Right lobe of liver (tissue), 6 donors: ENCODE measurements at places on chromosomes 13 and 19. TPM values are rescaled to one million over a fixed set of nuclear protein-coding genes. Genes with fewer than 3 reads are reported as not detected.

The LINGO3 gene
- not detected for total RNA-seq

The KIR2DL4 gene
- 0.56 TPM for total RNA-seq

The ZIM2 gene
- not detected for total RNA-seq

The ACTMAP gene
- total RNA-seq = 11.2 TPM

The AMH gene
- total RNA-seq = 0.98 TPM

The ATP8B3 gene
- 4.1 TPM for total RNA-seq

The NXNL1 gene
- not detected for total RNA-seq

The GPR180 gene
- 7.1 TPM for total RNA-seq

The ADAT3 gene
- 2.7 TPM for total RNA-seq

DNA sequence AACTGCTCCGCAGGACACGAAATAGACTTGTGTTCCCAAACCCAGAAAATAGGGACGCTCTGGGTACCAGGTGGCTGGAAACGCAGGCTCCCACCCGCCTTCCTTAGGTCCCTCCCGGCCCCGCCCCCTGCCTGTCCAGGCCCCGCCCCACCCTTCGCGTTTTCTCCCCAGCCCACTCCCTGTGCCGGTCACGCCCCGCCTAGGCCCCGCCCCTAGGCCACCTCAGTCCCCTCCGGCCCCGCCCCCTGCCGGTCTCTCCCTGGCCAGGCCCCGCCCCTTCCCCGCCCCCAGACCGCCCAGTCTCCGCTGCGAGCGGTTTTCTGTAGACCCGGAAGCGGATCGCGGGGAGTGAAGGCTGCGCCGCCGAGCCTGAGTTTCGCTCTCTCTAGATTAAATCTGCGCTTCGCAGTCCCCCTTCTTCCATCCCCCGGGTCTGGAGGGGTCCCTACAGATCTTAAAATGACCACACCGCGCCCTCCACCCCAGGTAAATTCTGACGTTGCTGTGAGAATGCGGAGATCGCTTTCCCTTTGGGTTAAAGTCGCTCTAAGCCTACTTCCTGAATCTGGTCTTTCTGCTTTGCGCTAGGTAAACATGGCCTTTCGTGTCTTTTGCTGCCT is 3.7 kb upstream of the ZNF665 start:
- peak overlapping the region; percentile 84 for H3K4me3 ChIP-seq
- no peaks in the 10 kb centered on the region for H3K4me1 ChIP-seq
- H3K27me3 ChIP-seq = no peaks in the 10 kb centered on the region
- peak overlapping the region; percentile 45 for H3K27ac ChIP-seq
- DNase-seq = peak; percentile 97
- H3K36me3 ChIP-seq = no peaks in the 10 kb centered on the region

DNA sequence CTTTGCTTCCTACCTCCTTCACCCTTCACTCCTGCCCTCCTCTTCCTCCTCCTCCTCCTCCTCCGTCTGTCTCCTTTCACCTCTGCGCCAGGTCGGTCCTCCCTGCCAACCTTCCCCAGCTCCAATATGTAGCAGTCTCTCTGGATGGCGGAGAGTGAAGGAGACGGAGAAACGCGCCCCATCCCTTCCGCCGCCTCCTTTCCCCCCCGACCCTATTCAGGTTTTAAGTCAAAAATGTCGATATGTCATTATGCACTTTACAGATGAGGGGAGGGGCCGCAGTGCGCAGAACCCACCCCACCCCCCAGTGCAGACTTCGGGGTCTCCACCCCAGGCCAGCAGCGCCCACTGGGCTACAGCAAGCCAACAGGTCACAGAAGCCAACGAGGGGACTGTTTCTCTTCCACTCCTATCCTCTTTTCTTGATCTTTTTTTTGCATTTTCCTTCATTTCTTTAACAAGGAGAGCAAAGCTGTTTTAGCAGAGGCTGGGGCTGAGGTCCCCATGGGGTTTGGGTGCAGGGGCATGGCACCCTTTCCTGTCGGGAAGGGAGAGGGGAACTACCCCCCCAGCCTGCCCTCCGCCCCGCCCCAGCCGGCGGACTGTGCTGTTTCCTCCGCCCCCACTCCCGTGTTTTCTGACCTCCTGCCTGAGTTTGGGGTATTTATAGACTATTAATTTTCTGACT is 9.2 kb downstream of the MIDN start:
- H3K4me3 ChIP-seq = no peak overlapping the region
- peaks cover 6% of the 10 kb centered on the region for H3K4me1 ChIP-seq
- peaks cover 26% of the 10 kb centered on the region for H3K36me3 ChIP-seq
- H3K27me3 ChIP-seq = no peaks in the 10 kb centered on the region
- H3K27ac ChIP-seq = peak overlapping the region; percentile 33
- no peak for DNase-seq

DNA sequence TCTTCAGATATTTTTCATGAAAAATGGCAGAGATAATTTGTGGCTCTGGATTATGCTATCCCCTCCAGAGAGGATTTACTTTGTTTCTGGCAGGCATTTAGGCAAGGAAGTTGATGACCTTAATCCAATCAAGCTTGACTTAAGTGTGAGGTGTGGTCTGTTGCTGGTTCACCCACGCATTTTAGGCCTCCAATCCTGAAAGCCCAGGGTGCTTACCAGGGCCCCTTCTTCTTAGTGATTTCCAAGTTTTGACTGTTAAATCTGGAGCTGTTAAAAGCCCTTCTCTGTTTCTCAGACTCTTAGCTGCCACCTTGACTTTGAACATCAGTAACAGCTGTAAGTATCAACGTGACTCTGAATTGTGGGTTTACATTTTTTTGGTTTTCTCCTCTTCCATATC is 161.8 kb downstream of the DNAJC15 start:
- H3K27ac ChIP-seq = no peak overlapping the region
- DNase-seq = no peak
- H3K4me1 ChIP-seq = no peaks in the 10 kb centered on the region
- no peaks in the 10 kb centered on the region for H3K36me3 ChIP-seq
- no peak overlapping the region for H3K4me3 ChIP-seq
- H3K27me3 ChIP-seq = no peaks in the 10 kb centered on the region

- no peak overlapping the region for H3K4me3 ChIP-seq
- no peak overlapping the region for H3K27ac ChIP-seq
- DNase-seq = no peak
- H3K36me3 ChIP-seq = no peaks in the 10 kb centered on the region
These were observed 4.6 kb upstream of the MUC16 start for GRCh38 chr19:9014803-9015202.

GRCh38 chr19:12873891-12874745 is 7.1 kb downstream of the DNASE2 start:
- H3K4me3 ChIP-seq = no peak overlapping the region
- no peak for DNase-seq
- H3K36me3 ChIP-seq = no peaks in the 10 kb centered on the region
- no peaks in the 10 kb centered on the region for H3K27me3 ChIP-seq
- no peaks in the 10 kb centered on the region for H3K4me1 ChIP-seq
- no peak overlapping the region for H3K27ac ChIP-seq

GRCh38 chr19:2629491-2630351 is 72.8 kb downstream of the GNG7 start:
- no peak overlapping the region for H3K4me3 ChIP-seq
- no peaks in the 10 kb centered on the region for H3K27me3 ChIP-seq
- H3K4me1 ChIP-seq = peaks cover 64% of the 10 kb centered on the region
- DNase-seq = peak; percentile 93

DNA sequence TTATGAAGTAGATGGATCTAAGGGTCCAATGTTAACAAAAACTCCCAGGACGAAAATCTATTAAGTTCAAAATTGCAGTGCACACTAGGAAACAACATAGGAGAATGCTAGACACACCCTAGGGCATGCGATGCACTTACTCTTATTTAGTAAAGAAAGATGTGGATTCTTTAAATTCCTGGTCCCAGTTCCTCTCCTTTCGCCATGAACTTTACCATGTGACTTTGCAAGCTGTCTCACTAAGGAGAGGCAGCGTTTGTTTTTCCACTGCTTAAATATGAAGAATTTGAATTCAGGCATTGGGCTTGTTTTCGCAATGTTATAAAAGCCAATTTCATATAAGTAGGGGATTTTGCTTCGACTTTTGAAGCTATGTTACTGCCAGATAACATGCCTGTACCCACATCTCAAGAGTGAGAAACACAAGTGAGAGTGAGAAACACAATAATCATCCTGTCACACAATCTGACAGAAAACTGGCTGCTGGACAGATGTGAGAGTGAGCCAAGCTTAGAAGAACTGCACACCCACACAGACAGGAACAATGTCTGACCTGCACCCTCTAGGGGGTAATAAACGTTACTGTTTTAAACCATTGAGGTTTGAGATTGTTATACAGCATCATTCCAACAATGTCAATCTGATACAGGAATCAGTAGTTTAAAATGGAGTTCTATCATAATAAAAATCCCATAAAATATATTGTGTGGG is 1308.4 kb downstream of the SLITRK5 start:
- no peaks in the 10 kb centered on the region for H3K36me3 ChIP-seq
- H3K27ac ChIP-seq = no peak overlapping the region
- H3K27me3 ChIP-seq = no peaks in the 10 kb centered on the region
- H3K4me1 ChIP-seq = no peaks in the 10 kb centered on the region

- no peak overlapping the region for H3K4me3 ChIP-seq
- DNase-seq = no peak
- H3K27me3 ChIP-seq = no peaks in the 10 kb centered on the region
- no peak overlapping the region for H3K27ac ChIP-seq
- H3K4me1 ChIP-seq = peaks cover 5% of the 10 kb centered on the region
These were observed 8.7 kb upstream of the TNFSF14 start for GRCh38 chr19:6678690-6679109.

DNA sequence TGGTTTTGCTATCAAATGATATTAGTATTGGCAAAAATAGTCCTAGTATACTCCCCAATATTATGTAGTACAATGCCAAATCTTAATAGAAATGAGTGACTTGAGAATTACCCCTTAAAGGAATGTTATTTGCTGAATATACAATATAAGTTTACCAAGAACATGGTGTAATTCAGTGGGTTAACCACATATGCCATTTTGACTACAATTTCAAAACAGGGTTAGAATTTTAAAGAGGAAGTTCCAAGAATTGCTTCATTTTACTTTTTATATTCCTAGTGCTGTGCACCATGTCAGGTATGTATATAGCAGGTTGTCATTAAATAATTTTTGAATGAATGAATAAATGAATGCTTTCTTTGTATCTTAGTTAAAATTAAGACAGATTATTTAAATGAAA is 66.3 kb downstream of the LMO7 start:
- H3K36me3 ChIP-seq = no peaks in the 10 kb centered on the region
- no peak overlapping the region for H3K4me3 ChIP-seq
- no peak overlapping the region for H3K27ac ChIP-seq
- H3K27me3 ChIP-seq = no peaks in the 10 kb centered on the region

GRCh38 chr19:55116232-55116858 is 1.1 kb downstream of the PPP1R12C start:
- no peaks in the 10 kb centered on the region for H3K4me1 ChIP-seq
- H3K4me3 ChIP-seq = peak overlapping the region; percentile 81
- H3K27me3 ChIP-seq = no peaks in the 10 kb centered on the region
- no peaks in the 10 kb centered on the region for H3K36me3 ChIP-seq

DNA sequence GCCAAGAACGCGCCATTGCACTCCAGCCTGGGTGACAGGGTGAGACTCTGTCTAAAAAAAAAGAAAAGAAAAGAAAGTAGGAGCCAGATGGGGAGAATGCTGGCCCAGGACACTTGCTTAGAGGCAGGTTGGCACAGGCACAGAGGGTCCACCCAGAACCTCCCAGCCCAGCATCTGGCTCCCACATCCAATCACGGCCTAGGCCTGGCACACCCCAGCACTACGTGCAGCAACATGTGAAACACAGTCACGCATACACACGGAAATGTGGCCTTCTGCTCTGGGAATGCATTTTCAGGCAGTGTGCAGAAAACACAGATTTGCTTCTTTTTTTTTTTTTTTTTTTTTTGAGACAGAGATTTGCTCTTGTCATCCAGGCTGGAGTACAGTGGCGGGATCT is 20.9 kb upstream of the FOSB start:
- no peak overlapping the region for H3K4me3 ChIP-seq
- no peaks in the 10 kb centered on the region for H3K27me3 ChIP-seq
- H3K36me3 ChIP-seq = no peaks in the 10 kb centered on the region
- H3K4me1 ChIP-seq = peaks cover 12% of the 10 kb centered on the region
- H3K27ac ChIP-seq = no peak overlapping the region

- no peaks in the 10 kb centered on the region for H3K27me3 ChIP-seq
- no peaks in the 10 kb centered on the region for H3K4me1 ChIP-seq
- H3K4me3 ChIP-seq = no peak overlapping the region
- no peaks in the 10 kb centered on the region for H3K36me3 ChIP-seq
These were observed 527.4 kb upstream of the ATXN8OS start for GRCh38 chr13:69580255-69580654.

DNA sequence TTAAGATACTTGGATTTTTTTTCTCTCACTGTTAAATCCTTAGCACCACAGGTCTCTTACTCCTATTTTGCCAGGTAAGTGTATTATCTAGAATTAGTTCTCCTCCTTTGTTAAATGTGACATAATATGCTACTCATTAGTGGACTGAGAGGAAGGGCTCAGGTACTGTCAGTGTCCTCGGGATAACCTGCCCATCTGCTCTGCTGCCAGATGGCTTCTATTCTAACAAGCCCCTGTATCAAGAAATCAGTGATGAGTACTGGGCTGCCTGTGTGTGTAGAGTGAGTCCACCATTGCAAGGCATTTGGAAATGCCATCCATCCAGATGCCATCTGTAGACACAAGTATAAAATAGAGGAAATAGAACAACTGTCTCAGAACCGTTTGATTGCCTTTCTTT is 209.6 kb downstream of the ATP8A2 start:
- no peaks in the 10 kb centered on the region for H3K4me1 ChIP-seq
- DNase-seq = no peak
- no peaks in the 10 kb centered on the region for H3K27me3 ChIP-seq
- H3K36me3 ChIP-seq = no peaks in the 10 kb centered on the region
- H3K27ac ChIP-seq = no peak overlapping the region

- no peak overlapping the region for H3K4me3 ChIP-seq
- no peaks in the 10 kb centered on the region for H3K4me1 ChIP-seq
- no peak overlapping the region for H3K27ac ChIP-seq
- no peaks in the 10 kb centered on the region for H3K27me3 ChIP-seq
- no peaks in the 10 kb centered on the region for H3K36me3 ChIP-seq
These were observed 200.3 kb downstream of the DIAPH3 start for GRCh38 chr13:59963383-59963782.

DNA sequence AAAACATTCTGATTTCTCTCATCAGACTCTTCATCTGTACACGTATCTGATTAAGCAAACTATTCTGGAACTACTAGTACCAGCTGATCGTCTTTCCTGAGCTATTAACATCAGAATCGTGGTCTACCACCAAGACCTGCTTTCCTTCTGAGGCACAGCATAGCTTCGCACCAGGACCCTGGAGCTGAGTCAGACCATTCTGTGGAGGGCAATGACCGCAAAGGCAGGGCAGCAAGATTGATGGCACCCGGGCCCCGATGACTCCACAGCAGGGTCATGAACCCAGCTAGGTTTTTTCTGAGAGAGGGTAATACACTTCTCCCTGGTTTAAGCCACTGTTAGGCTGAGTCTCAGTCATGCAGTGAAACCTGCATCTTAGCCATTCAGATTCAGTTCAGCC is 158.7 kb upstream of the GPR12 start:
- no peaks in the 10 kb centered on the region for H3K4me1 ChIP-seq
- no peak for DNase-seq
- H3K27ac ChIP-seq = no peak overlapping the region
- H3K4me3 ChIP-seq = no peak overlapping the region
- H3K27me3 ChIP-seq = no peaks in the 10 kb centered on the region
- no peaks in the 10 kb centered on the region for H3K36me3 ChIP-seq

- H3K4me1 ChIP-seq = no peaks in the 10 kb centered on the region
- no peak overlapping the region for H3K27ac ChIP-seq
- no peak overlapping the region for H3K4me3 ChIP-seq
- H3K27me3 ChIP-seq = no peaks in the 10 kb centered on the region
- H3K36me3 ChIP-seq = no peaks in the 10 kb centered on the region
These were observed 33.5 kb downstream of the FBN3 start for GRCh38 chr19:8115805-8116396.
